Uterus (tissue), 4 donors: ENCODE measurements at places on chromosomes 2 and 18.

DNA sequence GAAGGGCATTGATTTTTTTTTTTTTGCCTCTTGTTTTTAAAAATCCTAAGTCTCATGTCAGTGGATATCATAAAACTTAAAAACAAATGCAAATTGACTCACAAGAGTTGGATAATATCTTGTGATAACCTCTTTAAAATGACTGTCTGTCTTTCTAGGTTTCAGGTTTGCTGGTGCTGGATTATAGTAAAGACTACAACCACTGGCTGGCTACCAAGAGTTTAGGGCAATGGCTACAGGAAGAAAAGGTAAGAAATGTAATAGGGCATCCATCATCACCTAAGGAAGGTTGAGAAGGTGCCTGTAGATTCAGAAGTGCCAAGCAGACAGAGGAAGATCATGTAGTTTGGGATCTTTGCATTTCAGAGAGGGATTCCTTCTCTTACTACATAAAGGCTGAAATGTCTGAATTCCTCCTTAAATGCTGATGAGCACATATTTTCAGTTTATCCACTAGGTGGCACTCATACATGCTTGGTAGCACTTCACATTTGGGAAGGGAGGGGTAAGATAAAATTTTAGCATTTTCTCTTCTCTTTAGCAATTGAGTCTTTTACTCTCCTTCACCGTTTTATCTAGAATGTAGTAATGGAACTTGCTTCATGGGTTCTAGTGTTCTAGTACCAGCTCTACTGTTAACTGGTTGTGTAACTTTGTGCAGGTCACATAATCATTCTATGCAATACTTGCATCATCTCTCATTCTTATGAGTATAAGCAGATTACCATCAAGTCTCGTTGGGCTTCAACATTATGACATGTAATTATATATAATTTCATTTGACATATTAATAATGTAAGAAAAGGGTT, 21.1 kb downstream of the CPS1 start:
- H3K36me3 ChIP-seq = no peaks in the 10 kb centered on the region
- no peak for DNase-seq
- H3K27ac ChIP-seq = no peak overlapping the region
- H3K4me3 ChIP-seq = no peak overlapping the region

DNA sequence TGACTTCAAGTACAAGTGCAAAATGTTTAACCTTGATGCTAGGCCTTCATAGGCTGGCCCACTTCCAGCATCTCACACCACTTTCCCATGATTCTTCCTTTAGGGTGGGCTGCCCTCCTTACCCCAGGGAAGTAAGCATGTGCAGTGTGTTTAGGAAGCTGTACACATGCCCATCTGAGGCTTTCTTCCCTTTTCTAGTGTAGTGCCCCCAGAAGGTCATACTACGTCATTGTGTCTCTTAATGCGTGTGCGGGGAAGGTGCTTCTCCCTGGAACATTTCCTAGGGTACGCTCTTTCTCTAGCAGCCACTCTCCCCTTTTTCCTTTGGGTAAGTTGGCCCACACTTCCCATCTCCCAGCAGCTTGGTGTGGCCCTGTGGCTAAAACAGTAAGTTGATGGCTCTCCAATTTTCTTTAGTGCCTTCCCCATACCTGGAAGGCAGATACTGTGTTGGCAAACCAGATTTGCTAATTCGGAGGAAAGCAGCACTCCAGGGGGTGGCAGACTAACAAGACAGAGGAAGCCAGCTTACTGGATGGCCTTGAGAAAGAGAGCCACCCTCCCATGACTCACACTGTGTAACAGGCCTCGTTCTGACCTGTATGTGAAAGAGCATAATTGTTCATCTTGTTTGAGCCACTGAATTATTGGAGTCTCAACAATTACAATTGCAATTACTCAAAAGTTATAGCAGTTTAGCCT, 1.1 kb upstream of the SULT6B1 start:
- no peaks in the 10 kb centered on the region for H3K36me3 ChIP-seq
- no peak for DNase-seq
- no peak overlapping the region for H3K4me3 ChIP-seq
- H3K27me3 ChIP-seq = no peaks in the 10 kb centered on the region
- no peaks in the 10 kb centered on the region for H3K4me1 ChIP-seq

- no peak for DNase-seq
- no peaks in the 10 kb centered on the region for H3K36me3 ChIP-seq
- H3K4me1 ChIP-seq = no peaks in the 10 kb centered on the region
Observed at GRCh38 chr2:36277881-36278523, 77.6 kb upstream of the CRIM1 start.

DNA sequence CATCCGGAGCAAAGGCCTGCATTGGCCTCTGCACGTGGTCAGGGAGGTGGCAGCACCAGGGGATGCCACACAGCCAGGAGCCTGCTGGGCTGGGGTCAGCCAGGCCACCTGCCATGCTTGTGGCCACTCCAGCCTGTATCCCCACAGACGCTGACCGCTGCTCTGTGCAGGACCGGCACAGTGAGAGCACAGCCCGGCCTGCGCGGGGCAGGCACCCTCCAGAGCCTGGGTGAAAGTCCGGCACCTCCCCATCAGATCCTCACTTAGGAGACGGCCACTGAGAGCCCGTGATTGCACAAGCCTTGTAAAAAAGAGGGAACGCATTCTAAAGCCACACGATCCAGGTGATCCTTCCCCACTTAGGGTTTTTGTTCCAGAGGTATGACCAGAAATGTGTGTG, 42.2 kb downstream of the TWIST2 start:
- DNase-seq = no peak
- H3K27ac ChIP-seq = no peak overlapping the region
- H3K27me3 ChIP-seq = no peaks in the 10 kb centered on the region
- no peak overlapping the region for H3K4me3 ChIP-seq
- H3K36me3 ChIP-seq = no peaks in the 10 kb centered on the region

DNA sequence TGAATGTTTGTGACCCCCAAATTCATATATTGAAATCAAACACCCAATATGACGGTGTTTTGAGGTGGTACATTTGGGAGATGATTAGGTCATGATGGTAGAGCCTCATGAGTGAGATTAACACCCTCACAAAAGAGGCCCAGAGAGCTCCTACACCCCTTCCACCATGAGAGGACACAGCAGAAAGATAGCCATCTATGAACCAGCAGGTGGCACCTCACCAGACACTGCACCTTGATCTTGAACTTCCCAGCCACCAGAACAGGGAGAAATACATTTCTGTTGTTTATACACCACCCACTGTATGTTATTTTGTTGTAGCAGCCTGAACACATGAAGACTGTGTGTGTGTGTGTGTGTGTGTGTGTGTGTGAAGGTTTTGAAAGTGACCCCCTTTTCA, 58.1 kb downstream of the ST3GAL5 start:
- H3K27me3 ChIP-seq = no peaks in the 10 kb centered on the region
- H3K4me1 ChIP-seq = no peaks in the 10 kb centered on the region
- DNase-seq = no peak

GRCh38 chr18:46406539-46406932, 250.5 kb downstream of the LOXHD1 start:
- no peaks in the 10 kb centered on the region for H3K36me3 ChIP-seq
- no peak overlapping the region for H3K27ac ChIP-seq
- no peak for DNase-seq
- no peaks in the 10 kb centered on the region for H3K27me3 ChIP-seq
- H3K4me1 ChIP-seq = no peaks in the 10 kb centered on the region

- no peaks in the 10 kb centered on the region for H3K4me1 ChIP-seq
- no peak overlapping the region for H3K4me3 ChIP-seq
- no peaks in the 10 kb centered on the region for H3K27me3 ChIP-seq
Observed at GRCh38 chr18:54129448-54130067, 94.9 kb downstream of the MBD2 start.

GRCh38 chr2:101368376-101368775, 18.9 kb downstream of the CREG2 start:
- no peak for DNase-seq
- no peaks in the 10 kb centered on the region for H3K36me3 ChIP-seq
- no peaks in the 10 kb centered on the region for H3K4me1 ChIP-seq
- no peaks in the 10 kb centered on the region for H3K27me3 ChIP-seq
- H3K27ac ChIP-seq = no peak overlapping the region
- no peak overlapping the region for H3K4me3 ChIP-seq

DNA sequence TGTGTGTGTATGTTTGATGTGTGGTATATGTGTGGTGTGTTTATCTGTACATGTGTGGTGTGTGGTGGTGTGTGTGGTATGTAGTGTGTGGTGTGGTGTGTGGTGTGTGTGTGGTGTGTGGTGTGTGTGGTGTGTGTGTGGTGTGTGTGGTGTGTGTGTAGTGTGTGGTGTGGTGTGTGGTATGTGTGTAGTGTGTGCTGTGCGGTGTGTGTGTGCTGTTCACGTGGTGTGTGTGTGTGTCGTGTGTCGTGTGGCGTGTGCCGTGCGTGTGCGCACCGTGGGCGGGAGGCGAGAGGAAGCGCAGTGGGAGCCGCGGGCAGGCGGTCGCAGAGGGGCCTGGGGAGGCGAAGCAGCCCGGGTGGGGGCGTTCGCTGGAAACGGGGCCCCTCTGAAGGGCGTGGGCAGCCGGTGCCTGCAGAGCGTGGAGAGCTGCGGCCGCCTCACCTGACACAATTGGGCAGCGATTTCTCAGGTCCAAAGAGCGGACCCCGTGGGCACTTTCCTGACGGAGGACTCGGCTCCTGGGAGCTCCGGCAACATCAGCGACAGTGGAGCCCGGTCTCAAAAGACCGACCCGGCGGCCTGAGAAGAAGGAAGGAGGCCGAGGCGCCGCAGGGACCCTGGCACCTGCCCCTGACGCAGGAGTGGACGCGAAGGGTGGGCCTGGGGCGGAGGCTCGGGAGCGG, 741.1 kb upstream of the SALL3 start:
- H3K4me1 ChIP-seq = no peaks in the 10 kb centered on the region
- H3K27me3 ChIP-seq = no peaks in the 10 kb centered on the region
- H3K36me3 ChIP-seq = no peaks in the 10 kb centered on the region
- H3K4me3 ChIP-seq = no peak overlapping the region
- no peak overlapping the region for H3K27ac ChIP-seq

- H3K27me3 ChIP-seq = no peaks in the 10 kb centered on the region
- no peak for DNase-seq
- no peak overlapping the region for H3K27ac ChIP-seq
- no peak overlapping the region for H3K4me3 ChIP-seq
- no peaks in the 10 kb centered on the region for H3K36me3 ChIP-seq
Observed at GRCh38 chr2:170843656-170844055, 27.0 kb downstream of the GAD1 start.

DNA sequence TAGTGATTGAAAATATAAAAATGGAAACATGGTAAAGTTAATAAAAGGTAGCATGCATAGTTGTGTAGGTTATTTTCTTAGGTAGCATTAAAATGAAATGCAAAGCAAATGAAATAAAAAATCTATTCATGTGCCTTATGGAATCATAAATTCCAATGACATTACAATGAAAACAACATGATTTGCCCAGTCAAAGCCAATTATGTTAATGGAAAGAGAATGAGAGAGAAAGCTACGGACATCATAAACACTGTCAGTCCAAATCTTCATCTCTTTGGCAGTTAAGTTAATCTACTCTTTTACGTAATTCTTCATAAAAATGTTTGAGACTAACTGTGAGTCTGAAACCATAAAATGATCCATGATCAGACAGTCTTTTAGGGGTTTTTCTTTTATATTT, 636.7 kb upstream of the SYT4 start:
- H3K27ac ChIP-seq = no peak overlapping the region
- H3K27me3 ChIP-seq = no peaks in the 10 kb centered on the region
- no peaks in the 10 kb centered on the region for H3K4me1 ChIP-seq
- no peak for DNase-seq
- H3K4me3 ChIP-seq = no peak overlapping the region
- no peaks in the 10 kb centered on the region for H3K36me3 ChIP-seq

DNA sequence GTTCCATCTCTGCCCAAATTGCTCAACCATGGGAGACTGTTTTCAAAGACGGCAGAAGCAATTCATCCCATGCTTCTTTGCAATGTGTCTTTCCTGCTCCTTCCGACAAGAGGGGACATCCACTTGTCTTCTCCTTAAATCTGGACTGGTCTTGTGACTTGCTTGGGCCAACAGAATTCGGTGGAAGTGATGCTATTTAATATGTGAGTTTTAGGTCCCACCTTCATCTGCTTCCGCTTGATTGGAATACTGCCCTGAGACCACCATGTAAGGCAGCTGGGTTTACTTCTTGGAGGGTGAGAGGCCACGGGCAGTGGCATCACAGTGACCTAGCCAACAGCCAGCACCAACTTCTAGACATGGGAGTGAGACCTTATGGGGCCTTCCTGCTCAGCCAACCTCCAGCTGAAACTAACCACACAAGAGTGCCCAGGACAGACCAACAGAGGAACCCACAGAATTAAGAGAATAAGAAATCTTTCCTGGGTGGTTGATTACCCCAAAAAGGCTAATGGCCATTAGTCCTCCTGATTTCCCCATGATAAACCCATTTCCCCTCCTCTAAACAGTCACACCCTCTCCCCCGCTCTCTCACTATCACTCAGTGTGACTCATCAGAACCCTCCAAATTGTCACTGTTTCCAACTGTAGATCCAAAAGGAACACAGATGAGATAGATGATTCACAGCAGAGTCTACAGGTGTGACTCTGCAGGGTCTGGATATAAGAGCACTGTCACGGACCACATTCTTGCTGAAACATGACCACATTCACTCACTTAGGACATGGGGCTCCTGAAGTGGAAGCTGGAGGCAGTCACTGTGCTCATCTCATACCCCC, 16.2 kb upstream of the RHOB start:
- no peaks in the 10 kb centered on the region for H3K27me3 ChIP-seq
- no peak overlapping the region for H3K4me3 ChIP-seq
- no peak overlapping the region for H3K27ac ChIP-seq
- H3K36me3 ChIP-seq = no peaks in the 10 kb centered on the region

GRCh38 chr2:56184500-56185011, 766 bp downstream of the CCDC85A start:
- H3K4me3 ChIP-seq = peak overlapping the region; percentile 35
- DNase-seq = no peak
- peak overlapping the region; percentile 89 for H3K27ac ChIP-seq
- H3K27me3 ChIP-seq = no peaks in the 10 kb centered on the region

- no peak overlapping the region for H3K4me3 ChIP-seq
- no peaks in the 10 kb centered on the region for H3K36me3 ChIP-seq
- H3K27ac ChIP-seq = no peak overlapping the region
Observed at GRCh38 chr2:142286618-142287017, 155.8 kb upstream of the LRP1B start.

DNA sequence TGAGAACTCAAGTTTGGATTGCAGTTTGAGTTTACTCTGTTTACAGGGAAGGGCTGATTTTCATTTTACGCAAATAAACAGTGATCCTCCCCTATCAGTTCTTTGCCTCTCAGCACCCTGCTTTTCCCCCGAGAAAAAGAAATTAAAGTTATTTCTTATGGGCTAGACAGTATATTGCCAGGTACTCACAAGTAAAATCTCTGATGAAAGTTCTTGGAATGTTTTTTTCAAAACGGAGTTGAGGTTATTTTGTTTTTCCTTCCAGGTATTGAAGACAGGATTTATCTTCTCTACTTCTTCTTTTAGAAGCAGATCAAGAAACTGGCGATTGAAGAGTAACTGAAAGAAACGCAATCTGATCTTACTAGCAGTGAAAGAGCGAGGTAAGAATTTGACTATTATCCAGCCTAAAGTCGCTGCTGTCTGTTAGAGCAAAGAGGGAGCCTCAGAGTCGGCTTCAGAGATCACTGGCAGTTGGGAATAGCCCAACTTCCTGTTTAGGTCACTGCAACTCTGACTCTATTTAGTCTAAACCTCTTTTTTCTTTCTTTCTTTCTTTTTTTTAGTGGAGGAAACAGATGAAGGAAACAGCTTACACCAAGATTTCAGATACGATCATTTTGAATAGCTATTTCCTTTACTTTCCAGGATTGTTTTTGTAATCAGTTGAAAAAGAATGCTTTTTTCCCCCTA, at the start of gene TFPI:
TSS of gene TFPI (minus strand) at position 425 of the 693 bp plus-strand sequence. CDS start 50,667 bp downstream, outside the sequence.
- H3K4me3 ChIP-seq = peak within 1 kb of the TSS; percentile 47
- no peak for DNase-seq
- no peaks in the 10 kb centered on the region for H3K36me3 ChIP-seq
- H3K27ac ChIP-seq = peak within 1 kb of the TSS; percentile 69
- no peaks in the 10 kb centered on the region for H3K27me3 ChIP-seq

GRCh38 chr2:30862054-30862651, 54.9 kb upstream of the CAPN13 start:
- no peaks in the 10 kb centered on the region for H3K36me3 ChIP-seq
- H3K27ac ChIP-seq = no peak overlapping the region
- DNase-seq = no peak
- no peak overlapping the region for H3K4me3 ChIP-seq
- H3K4me1 ChIP-seq = no peaks in the 10 kb centered on the region
